DMS79 (cell line): ENCODE measurements at places on chromosomes 4 and X.

- DNase-seq = no peak
Observed at GRCh38 chrX:101450961-101451360, 34.3 kb upstream of the ARMCX4 start.

- no peak for DNase-seq
Observed at GRCh38 chr4:31620476-31620875, 900.3 kb downstream of the PCDH7 start.

DNA sequence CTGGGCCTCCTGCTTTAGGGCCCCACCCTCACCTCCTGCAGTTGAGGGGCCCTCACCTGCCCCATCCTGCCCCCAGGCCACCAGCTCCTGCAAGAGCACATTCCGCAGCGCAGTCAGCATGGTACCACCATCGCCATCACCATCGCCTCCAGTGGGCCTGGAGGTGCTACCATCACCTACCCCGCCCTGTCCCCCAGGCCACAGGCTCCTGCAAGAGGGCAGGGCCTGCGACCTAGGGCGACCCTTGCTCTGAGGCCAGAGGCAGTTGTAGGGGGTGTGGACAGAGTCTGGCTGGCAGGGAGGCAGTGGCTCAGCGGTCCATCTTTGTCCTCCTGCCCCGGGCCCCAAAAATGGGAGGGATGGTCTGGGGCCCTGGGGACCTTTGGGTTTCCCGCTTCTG, 3.9 kb upstream of the HAUS7 start:
- DNase-seq = no peak

GRCh38 chr4:39814403-39815185, 116.7 kb downstream of the UBE2K start:
- no peak for DNase-seq

DNA sequence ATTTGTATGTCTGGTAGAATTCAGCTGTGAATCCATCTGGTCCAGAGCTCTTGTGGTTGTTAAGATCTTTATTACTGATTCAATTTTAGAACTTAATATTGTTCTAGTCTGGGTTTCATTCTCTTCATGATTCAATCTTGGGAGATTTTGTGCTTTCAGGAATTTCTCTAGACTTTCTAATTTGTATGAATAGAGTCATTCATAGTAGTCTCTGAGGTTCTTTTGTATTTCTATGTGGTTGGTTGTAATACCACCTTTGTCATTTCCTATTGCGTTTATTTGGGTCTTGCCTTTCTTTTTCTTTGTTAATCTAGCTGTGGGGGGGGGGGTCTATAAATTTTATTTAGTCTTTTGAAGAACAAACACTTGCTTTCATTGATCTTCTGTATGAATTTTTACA, 824.8 kb upstream of the GALNTL6 start:
- DNase-seq = no peak

DNA sequence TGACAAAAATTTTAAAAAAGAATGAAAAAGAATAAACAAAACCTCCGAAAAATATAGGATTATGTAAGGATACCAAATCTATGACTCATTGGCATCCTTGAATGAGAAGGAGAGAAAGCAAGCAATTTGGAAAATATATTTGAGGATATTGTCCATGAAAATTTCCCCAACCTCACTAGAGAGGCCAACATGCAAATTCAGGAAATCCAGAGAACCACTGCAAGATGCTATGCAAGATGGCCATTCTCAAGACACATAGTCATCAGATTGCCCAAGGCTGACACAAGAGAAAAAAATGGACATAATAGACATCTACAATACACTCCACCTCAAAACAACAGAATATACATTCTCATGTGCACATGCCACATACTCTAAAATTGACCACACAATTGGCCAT, 135.9 kb upstream of the SPANXB1 start:
- no peak for DNase-seq

DNA sequence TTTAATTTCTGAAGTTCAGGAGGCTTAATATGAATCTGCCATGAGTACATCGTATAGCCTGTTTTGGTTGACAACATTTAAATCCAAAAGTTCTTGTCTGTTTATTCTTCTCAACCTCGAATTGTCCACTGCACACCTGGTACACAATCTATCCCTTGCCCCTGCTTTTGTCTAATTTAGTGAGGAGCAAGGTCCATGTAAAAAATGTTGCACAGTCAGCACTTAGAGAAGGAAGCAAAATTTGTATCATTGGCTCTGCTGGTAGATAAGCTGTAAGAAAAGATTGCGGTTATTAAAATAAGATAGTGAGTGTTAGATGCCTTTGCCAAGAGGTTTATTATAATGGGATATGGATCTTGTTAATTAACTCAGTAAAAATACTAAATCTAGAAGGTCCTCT, 761.5 kb downstream of the RAPGEF2 start:
- DNase-seq = no peak

DNA sequence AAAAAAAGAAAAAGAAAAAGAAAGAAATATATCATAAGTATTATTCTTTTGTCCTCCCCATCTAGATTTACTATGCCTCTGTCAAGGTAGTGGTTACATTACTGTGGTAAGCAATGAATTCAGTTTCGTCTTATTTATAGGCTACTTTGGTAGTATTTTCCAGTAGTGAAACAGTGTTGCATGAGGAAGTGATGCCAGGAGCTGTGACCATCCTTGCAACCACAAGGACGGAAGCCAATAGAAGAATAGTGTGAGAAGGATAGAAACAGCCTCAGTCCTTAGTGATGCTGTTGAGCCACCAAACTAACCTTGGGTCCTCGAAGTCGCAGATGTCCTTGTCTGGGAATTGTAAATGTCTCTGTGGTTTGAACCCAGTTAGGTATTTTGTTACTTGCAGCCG, 328.5 kb downstream of the PPP3CA start:
- DNase-seq = no peak

DNA sequence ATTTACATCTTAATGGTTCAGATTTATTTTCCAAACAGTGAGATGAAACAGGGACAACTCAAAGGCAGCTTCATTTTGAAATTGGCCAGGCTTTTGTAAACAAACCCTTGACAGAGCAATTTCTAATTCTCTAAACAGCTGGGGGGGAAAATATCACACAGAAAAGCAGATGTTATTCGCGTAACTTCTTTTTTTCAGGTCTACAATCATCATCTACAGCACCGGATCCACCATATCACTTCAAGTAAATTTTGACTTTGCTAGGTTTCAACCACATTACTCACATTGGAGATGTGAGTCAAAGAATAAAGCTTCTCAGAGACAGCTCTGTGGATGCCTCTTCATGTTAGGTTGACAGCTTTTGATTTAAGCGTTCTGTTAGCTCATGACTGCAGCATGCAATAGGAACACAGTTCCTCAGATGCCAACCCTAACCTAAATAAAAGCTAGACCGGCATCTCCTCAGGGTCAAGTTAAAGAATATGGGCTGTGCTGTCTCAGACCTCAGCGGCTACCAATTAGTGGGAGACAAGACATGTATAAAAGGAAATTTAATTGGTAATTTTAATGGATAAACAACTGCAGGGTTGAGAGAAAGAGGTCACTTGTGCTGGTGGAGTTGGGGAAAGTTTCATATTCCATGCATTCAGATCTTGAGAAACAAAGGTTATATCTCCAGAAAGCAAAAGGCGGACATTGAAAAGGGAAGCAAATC, 26.8 kb downstream of the AMELX start:
- DNase-seq = no peak

DNA sequence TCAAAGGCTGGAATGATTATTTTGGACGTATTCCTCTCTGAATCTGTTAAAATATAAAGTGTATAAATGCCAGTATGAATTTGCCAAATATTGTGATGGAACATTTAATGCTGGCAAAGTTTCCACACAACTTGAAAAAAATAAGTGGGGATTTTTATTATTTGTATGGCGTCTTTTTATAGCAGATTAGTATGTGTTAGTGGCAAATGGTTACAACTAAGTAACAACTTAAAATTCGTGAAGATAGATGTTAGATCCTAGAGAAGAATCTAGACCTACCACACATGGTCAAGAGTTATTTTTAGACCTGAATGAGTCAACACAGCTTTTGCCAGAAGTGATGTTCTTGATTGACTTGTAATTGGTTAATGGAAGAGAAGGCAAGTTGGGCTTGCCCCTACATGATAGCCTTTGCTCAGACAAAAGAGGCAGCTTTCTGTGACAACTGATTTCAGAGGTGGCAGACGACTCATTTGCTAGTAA, 4.8 kb downstream of the CPE start:
- peak; percentile 75 for DNase-seq

DNA sequence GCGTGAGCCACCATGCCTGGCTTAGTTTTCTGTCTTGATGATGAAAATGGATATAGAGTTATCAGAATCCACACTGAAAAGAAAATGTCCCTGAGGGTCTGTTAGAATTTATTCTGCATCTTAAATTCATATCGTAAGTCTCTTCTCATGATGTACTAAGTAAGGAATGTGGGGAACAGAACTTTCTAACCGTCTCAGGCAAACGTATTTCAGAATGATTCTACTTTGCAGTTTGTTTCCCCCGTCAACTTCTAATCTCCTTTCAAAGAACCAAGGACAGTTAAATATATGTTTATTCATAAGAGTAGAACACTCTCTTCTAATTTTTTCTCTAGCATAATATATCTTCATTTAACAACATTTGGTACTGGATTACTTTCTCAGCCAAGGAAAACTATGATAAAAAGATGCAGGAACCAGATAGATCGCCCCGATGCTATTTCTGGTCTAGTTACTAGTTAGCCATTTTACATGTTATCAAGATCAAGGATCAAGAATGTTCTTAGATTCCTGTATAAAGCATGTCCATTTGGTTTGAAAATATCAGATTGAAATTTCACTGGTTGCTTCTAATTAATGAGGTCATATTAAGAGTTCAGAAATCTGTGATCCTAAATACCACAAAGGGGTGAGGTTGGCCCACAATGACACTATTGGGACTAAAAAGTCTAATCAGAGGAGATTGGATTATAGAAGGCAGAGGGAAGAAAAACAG, 49.5 kb downstream of the METTL14 start:
- DNase-seq = no peak

DNA sequence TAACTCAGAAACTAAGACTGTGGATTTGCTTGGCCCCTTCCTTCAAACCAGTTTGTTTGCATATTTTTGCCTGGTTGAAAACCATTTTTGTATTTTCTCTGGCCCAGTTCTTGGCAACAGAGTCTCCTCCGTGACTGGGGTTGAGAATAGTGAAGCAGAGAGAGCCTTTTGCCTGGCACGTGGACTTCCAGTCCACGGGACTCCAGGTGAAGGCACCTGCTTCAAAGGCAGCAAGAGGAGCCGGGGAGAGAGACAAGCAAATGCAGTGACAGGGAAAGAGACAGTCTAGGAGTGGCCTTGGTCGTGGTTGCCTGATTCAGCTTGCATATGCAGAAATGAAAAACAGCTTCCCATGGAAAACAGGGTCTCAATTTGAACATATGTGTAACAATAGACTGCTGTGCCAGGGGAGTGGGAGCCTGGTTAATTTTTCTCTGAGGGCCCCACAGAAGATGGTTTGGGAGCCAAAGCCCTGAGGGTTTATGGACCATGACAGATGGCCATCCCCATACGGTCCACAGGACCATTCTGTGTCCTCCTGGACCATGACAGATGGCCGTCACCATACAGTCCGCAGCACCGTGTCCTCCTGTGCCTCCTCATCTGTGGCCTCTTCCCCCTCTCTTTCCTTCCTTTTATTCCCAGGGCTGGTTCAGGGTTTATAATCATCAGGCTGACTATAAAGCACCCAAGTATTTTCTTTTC, 272.2 kb upstream of the RASGEF1B start:
- DNase-seq = no peak

- DNase-seq = no peak
Observed at GRCh38 chr4:119300101-119300978, 21.6 kb downstream of the FABP2 start.

DNA sequence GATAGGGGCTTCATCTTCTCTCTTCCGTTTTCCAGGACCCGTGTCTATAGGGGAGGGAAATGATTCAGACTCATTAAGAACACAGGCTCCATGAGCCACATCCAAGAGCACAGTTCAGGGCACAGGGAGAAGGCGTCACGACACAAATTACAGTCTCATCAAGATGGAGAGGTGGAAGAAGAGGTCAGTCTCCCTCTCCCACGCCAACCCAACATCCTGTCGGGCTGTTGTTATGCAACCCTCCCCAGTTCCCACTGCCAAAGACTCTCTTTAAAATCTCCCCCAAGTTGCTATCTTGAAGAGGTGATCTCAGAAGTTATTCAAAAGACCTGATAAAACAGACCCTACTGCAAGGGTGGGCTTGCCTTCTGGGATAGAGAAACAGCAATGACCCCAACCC, 12.6 kb downstream of the ZMYM3 start:
- DNase-seq = no peak

DNA sequence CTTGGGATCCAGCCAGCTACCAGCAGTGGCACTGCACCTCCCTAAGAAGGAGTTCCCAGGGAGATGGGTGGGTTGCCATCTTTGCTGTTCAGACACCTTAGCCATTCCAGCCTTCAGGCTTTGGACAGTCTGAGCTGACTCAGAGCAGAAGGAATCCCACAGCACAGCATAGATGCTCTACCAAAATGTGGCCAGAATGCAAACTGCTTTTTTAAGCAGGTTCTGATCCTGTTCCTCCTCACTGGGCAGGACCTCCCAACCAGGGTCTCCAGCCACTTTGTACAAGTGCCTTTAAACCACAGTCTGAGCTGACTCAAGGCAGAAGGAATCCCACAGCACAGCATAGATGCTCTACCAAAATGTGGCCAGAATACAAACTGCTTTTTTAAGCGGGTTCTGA, 209.0 kb downstream of the NPNT start:
- DNase-seq = no peak

DNA sequence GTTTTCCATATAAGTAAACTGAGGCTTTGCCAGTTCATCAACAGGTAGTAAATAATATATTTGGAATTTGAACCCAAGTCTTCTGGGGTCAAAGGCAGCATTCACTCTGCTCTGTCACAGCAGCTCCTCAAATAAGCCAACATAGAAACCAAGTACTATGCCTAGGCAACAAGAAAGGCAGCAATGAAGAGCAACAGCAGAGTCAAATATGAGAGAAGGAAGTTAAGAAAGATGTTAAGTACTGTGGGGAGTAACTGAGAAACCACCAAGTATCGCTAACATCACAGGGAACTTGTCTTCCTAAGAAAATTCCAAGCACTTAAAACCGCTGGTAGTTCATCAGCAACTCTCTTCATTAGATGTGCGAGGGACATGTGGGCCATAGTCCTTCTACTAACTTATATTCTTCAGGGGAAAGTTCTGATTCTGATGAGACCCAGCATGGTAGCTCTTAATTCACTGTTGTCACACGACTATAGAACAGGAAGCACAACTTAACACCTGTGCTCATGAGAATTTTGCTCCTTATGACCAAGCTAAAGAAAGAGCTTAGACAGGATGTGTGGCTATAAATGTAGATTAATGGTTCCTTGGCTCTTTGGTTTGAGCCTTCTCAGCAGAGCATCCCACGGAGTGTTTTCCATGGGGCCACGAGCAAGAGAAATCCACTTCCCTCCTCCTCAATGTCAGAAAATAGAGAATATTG, 107.8 kb downstream of the AR start:
- no peak for DNase-seq

- no peak for DNase-seq
Observed at GRCh38 chrX:5490786-5491563, 737.7 kb downstream of the NLGN4X start.
